ENCODE measurements at places on chromosomes 2 and 18. TPM values are rescaled to one million over a fixed set of nuclear protein-coding genes. Genes with fewer than 3 reads are reported as not detected.

Gene BOLL
- total RNA-seq, result not detected

Gene ALPP
- total RNA-seq, result not detected

DNA sequence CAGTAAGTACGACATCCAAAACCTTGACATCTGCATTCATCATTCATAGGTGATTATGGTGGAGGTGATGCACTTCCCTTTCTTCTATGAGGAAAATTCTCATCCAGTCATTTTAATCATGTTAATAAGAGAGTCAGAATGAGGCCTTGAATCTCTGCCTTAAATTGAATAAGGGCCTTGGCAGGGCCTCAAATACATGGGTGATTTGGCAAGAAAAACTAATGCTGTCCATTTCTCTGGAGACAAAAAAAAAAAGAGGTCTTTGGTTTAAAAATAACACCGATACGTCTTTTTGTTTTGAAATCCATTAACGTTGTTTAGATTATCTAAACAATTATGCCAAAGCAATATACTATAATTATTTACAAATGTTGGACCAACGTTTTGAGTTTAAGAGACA, 8.1 kb downstream of the COLEC12 start:
- no peak for DNase-seq

GRCh38 chr18:24875777-24876176, 415.3 kb downstream of the HRH4 start:
- DNase-seq, result no peak

Gene MAPRE3
- total RNA-seq, result 20.6 TPM

Gene ZAP70
- total RNA-seq, result 1.4 TPM

DNA sequence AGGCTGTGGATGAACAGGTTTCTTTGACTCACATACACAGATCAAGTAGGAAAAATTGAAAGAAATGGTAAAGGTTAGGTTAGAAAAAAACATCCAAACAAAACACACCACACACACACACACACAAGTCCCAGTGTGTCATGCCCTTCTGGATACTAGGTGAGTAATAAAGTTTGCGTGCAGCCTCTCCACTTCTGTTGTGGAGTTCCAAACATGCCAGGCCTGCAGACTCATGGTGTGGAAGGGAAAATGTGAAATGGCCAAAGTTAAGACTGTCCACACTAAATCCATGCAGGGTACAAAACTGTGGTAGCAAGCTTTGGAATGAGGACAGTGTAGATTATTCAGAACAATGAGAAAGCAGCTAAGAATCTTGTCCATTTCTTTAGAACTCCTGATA, 114.6 kb downstream of the IKZF2 start:
- DNase-seq, result no peak

- peak; percentile 23 for DNase-seq
These were observed 267.8 kb upstream of the NCKAP5 start for GRCh38 chr2:133835821-133836619.

GRCh38 chr2:36343606-36344005, 12.0 kb upstream of the CRIM1 start:
- DNase-seq, result no peak
